ENCODE measurements at places on chromosomes 4 and X. TPM values are rescaled to one million over a fixed set of nuclear protein-coding genes. Genes with fewer than 3 reads are reported as not detected.

GRCh38 chrX:7953446-7953845, 26.2 kb upstream of the PNPLA4 start:
- H3K27me3 ChIP-seq = no peaks in the 10 kb centered on the region
- no peak for DNase-seq
- no peaks in the 10 kb centered on the region for H3K36me3 ChIP-seq
- H3K27ac ChIP-seq = no peak overlapping the region

GRCh38 chr4:145840162-145840768, 98.4 kb downstream of the ZNF827 start:
- H3K36me3 ChIP-seq = peaks cover 24% of the 10 kb centered on the region
- no peaks in the 10 kb centered on the region for H3K4me1 ChIP-seq
- no peak overlapping the region for H3K4me3 ChIP-seq

GRCh38 chr4:37908488-37909331, 17.8 kb downstream of the TBC1D1 start:
- no peak overlapping the region for H3K27ac ChIP-seq
- no peaks in the 10 kb centered on the region for H3K27me3 ChIP-seq
- no peak for DNase-seq
- H3K36me3 ChIP-seq = no peaks in the 10 kb centered on the region

Gene FAM13A
- 13.3 TPM for polyA plus RNA-seq

DNA sequence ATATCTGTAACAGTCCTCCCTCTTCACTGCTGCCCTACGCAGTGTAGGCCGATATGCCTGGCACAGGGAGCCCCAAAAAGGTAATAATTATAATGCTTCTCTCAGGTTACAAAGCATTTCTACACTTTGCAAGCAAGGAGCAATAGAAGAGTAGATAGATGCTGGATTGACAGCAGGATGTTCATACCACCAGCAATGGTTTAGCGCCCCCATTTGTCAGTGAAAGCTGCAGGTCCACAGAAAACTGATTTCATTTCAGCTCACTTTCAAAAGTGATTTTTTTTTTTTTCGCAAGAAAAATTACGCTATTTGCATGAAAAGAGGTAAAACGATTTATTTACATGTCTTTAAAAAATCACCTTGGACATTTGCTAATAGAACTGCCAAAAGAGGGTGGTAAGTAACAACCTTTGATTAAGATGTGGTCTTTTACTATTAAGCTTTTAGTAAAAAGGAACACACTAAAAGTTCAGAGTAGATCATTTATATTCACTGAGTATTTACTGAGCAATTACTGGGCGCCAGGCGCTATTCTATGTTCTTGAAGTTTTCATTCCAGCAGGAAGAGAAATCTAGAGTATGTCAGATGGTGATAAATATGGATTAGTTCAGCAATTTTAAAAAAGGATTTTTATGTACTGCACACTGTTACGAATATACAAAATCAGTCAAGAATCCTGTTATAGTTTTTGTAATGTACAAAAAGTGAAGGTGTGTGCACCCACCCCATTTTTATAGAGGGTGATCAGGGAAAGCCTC, 34.4 kb downstream of the HPF1 start:
- no peaks in the 10 kb centered on the region for H3K4me1 ChIP-seq
- H3K36me3 ChIP-seq = peaks cover 7% of the 10 kb centered on the region
- DNase-seq = no peak
- no peak overlapping the region for H3K4me3 ChIP-seq

- DNase-seq = no peak
- no peaks in the 10 kb centered on the region for H3K36me3 ChIP-seq
- no peaks in the 10 kb centered on the region for H3K4me1 ChIP-seq
- H3K27ac ChIP-seq = no peak overlapping the region
- H3K27me3 ChIP-seq = no peaks in the 10 kb centered on the region
- no peak overlapping the region for H3K4me3 ChIP-seq
Observed at GRCh38 chr4:173135241-173135847, 33.3 kb upstream of the GALNT7 start.

DNA sequence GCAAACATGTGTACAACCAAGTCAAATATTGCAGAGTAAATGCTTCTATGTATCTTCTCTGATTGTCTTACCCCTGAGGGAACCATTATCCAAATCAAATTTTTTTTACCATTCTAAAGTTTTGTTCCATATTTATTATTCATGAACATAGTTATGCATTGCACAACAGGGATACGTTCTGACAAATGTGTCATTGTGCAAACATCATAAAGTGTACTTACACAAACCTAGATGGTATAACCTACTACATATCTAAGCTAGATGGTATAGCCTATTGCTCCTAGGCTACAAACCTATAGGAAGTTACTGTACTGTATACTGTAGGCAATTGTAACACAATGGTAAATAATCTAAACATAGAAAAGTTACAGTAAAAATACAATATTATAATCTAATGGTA, 23.4 kb downstream of the BEX3 start:
- no peak overlapping the region for H3K27ac ChIP-seq
- DNase-seq = no peak
- H3K4me3 ChIP-seq = no peak overlapping the region
- H3K4me1 ChIP-seq = no peaks in the 10 kb centered on the region

DNA sequence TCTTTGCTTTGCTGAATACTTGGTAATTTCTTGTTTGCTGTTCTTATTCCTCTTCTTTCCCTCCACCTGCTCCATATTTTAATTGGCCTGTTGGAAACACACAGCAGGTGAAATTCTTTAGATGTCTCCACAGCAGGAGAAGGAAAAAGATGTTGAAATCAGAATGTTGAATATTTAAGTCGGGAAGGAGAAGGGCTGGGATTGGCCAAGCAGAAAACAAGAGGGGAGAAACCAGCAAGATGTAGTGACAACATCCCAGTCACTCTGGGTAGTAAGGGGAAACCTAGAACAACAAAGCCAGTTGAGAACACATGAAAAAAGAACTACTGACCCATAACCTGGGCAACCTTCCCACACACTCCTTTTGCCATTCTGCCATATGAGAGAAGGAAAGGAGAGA, 37.3 kb upstream of the STAG2 start:
- no peak overlapping the region for H3K4me3 ChIP-seq
- H3K27me3 ChIP-seq = no peaks in the 10 kb centered on the region
- no peak overlapping the region for H3K27ac ChIP-seq
- DNase-seq = no peak
- no peaks in the 10 kb centered on the region for H3K36me3 ChIP-seq

Gene MFAP3L
- 0.31 TPM for polyA plus RNA-seq

- H3K36me3 ChIP-seq = no peaks in the 10 kb centered on the region
- no peak for DNase-seq
- H3K4me1 ChIP-seq = peaks cover 11% of the 10 kb centered on the region
- no peak overlapping the region for H3K4me3 ChIP-seq
- no peak overlapping the region for H3K27ac ChIP-seq
- H3K27me3 ChIP-seq = peaks cover 4% of the 10 kb centered on the region
Observed at GRCh38 chrX:153816831-153817690, 13.3 kb downstream of the PDZD4 start.

GRCh38 chr4:53321151-53321983, 44.5 kb downstream of the SCFD2 start:
- no peaks in the 10 kb centered on the region for H3K36me3 ChIP-seq
- H3K27me3 ChIP-seq = no peaks in the 10 kb centered on the region
- no peak overlapping the region for H3K4me3 ChIP-seq
- peak; percentile 7 for DNase-seq

GRCh38 chr4:25129917-25130316, 30.3 kb downstream of the SEPSECS start:
- no peak overlapping the region for H3K4me3 ChIP-seq
- H3K27me3 ChIP-seq = no peaks in the 10 kb centered on the region
- DNase-seq = no peak
- no peak overlapping the region for H3K27ac ChIP-seq
- H3K36me3 ChIP-seq = peaks cover 24% of the 10 kb centered on the region

Gene GPR173
- polyA plus RNA-seq = 0.53 TPM

- H3K4me1 ChIP-seq = no peaks in the 10 kb centered on the region
- H3K27ac ChIP-seq = no peak overlapping the region
- no peaks in the 10 kb centered on the region for H3K27me3 ChIP-seq
- no peaks in the 10 kb centered on the region for H3K36me3 ChIP-seq
- H3K4me3 ChIP-seq = no peak overlapping the region
Observed at GRCh38 chr4:102437111-102437510, 64.0 kb upstream of the NFKB1 start.

GRCh38 chr4:59060895-59061294, 1950.7 kb upstream of the IGFBP7 start:
- no peaks in the 10 kb centered on the region for H3K4me1 ChIP-seq
- H3K36me3 ChIP-seq = no peaks in the 10 kb centered on the region
- no peak overlapping the region for H3K27ac ChIP-seq
- no peaks in the 10 kb centered on the region for H3K27me3 ChIP-seq
- no peak for DNase-seq

- no peak for DNase-seq
- no peaks in the 10 kb centered on the region for H3K27me3 ChIP-seq
- H3K4me3 ChIP-seq = no peak overlapping the region
- H3K36me3 ChIP-seq = peaks cover 2% of the 10 kb centered on the region
- no peak overlapping the region for H3K27ac ChIP-seq
Observed at GRCh38 chr4:4410271-4410670, 23.4 kb downstream of the NSG1 start.

- DNase-seq = no peak
- H3K4me1 ChIP-seq = no peaks in the 10 kb centered on the region
- no peak overlapping the region for H3K27ac ChIP-seq
- H3K27me3 ChIP-seq = no peaks in the 10 kb centered on the region
Observed at GRCh38 chrX:144275367-144275766, 391.5 kb downstream of the UBE2NL start.

Gene BMPR1B
- 1.5 TPM for polyA plus RNA-seq

- no peaks in the 10 kb centered on the region for H3K27me3 ChIP-seq
- no peak overlapping the region for H3K27ac ChIP-seq
- peak; percentile 26 for DNase-seq
- no peak overlapping the region for H3K4me3 ChIP-seq
Observed at GRCh38 chrX:64152857-64153256, 52.7 kb downstream of the AMER1 start.

GRCh38 chr4:23697001-23697528, 192.8 kb downstream of the PPARGC1A start:
- no peaks in the 10 kb centered on the region for H3K4me1 ChIP-seq
- no peaks in the 10 kb centered on the region for H3K27me3 ChIP-seq
- H3K36me3 ChIP-seq = no peaks in the 10 kb centered on the region
- DNase-seq = no peak
- no peak overlapping the region for H3K27ac ChIP-seq
- H3K4me3 ChIP-seq = no peak overlapping the region

Gene MAGEE2
- not detected for polyA plus RNA-seq

Gene CDS1
- 3.4 TPM for polyA plus RNA-seq
